Uterus (tissue), 4 donors: ENCODE measurements at places on chromosomes 1 and 21. TPM values are rescaled to one million over a fixed set of nuclear protein-coding genes. Genes with fewer than 3 reads are reported as not detected.

GRCh38 chr1:229629261-229629660 lies 3.2 kb downstream of the URB2 start:
- DNase-seq, result no peak

GRCh38 chr1:14339288-14339687 lies 259.2 kb upstream of the KAZN start:
- DNase-seq, result no peak

GRCh38 chr1:2561898-2562895 lies 6.0 kb downstream of the TNFRSF14 start:
- DNase-seq, result no peak

- DNase-seq, result no peak
Measured at GRCh38 chr21:15964236-15964855, 234.6 kb downstream of the USP25 start.

Gene ALX3
- not detected for total RNA-seq

Gene SPTA1
- 5.9 TPM for total RNA-seq
